ENCODE measurements at places on chromosomes 12 and 14.
A peak's percentile ranks its signal among the peaks of the same experiment; 100 is the strongest.

GRCh38 chr14:103597623-103598377, 31.2 kb upstream of the KLC1 start:
- DNase-seq: peak; percentile 86

- no peak for DNase-seq
Measured at GRCh38 chr14:61486930-61487495, 165.6 kb downstream of the PRKCH start.

GRCh38 chr12:3160081-3160480, 82.9 kb downstream of the TSPAN9 start:
- DNase-seq: no peak

GRCh38 chr12:59768031-59768430, 172.2 kb downstream of the SLC16A7 start:
- DNase-seq: no peak

DNA sequence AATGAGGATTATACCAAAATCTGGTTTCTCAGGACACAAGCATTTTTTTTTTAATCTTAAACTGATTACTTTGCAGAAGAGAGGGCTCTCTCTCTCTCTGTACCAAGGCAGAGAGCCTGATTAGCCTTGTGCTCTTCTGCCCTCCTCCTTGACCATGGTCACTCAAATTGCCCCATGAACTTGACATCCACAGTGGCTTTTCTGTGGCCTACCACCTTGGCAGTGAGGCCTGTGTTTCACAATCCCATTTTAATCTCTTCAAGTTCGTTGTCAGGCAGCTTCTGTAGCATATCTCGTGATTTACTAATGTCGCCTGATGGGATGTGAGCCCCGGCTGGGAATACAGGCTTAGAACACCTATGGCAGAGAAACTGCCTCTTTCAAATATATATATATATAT, 30.7 kb upstream of the PWP1 start:
- no peak for DNase-seq

GRCh38 chr12:38477340-38478090, 160.9 kb downstream of the ALG10B start:
- no peak for DNase-seq

- DNase-seq: peak; percentile 83
Measured at GRCh38 chr14:64117671-64118402, 176.3 kb downstream of the ESR2 start.

DNA sequence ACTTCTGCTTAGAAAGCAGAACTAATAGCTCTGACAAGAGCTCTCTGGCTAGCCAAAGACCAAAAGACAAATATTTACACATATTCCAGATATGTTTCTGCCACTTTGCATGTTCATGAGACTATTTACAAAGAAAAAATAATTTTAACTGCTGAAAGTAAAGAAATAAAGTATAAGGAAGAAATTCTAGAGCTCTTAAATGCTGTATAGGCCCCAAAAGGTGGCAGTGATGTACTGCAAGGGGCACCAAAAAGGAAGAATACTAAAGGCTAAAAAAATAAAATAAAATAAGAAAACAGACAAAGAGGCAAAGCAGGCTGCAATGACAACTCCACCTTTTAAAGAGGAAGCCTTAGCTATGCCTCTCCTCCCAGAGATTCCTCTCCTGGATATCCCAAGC, 23.0 kb downstream of the KLRK1 start:
- peak; percentile 61 for DNase-seq

DNA sequence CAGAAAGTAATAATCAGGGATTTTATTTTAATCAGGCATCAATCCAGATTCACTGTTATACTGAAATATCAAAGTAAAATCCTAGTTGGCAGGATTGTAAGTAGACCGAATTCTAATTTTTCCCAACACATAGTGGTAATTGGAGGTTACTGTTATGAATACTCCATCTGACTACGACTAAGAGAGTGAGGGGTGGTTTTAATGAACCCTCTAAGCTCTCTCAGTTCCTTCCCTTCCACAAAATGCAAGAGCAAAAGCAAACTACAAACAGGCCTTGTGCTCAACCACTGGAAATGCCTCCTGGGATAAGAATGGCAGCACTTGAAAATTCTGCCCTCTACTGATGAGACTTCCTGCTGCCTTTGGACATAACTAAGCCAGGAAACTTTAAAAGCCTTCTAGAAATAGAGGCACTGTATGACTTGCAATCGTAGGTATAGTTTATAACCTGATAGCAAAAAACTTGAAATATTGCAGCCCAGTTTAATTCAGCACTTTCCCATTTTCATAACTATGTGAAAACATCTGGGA, 184.8 kb downstream of the SLC16A7 start:
- peak; percentile 32 for DNase-seq

DNA sequence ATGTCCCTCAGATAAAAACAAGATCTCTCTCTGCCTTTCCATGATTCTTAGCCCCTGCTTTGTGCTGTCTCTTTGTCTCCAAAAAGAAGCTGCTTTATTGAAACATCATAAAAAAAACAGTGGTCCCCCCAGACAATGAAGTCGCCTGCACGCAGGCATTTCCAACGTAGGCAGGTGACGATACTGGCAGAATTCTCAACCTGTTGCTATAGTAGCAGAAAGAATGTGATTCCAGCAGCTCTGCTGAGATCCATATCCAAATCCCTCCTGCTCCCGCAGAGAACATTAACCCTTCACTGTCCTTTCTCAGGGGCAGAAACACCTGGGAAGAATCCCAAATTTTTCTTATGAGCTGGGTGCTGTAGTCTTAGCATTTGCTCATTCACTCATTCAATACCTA, 84.8 kb downstream of the STON2 start:
- no peak for DNase-seq

DNA sequence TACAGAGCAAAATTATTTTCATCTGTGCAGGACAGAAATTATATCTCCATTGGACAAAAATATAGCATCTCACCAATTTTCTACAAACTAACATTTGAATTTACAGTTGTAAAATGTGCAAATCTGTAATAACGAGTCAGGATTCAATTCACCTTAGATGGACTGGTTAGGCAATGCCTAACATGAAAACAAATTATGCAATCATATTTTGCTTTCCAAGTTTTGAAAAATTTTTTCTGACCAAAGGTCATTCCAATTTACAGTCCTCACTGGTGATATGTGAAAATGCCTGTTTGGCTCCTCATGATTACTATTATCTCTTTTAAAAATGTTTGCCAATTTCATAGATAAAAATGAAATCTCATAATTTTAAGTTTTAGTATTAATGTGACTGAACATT, 6.5 kb upstream of the CPM start:
- no peak for DNase-seq

- no peak for DNase-seq
Measured at GRCh38 chr12:39959031-39959430, 146.8 kb downstream of the SLC2A13 start.

DNA sequence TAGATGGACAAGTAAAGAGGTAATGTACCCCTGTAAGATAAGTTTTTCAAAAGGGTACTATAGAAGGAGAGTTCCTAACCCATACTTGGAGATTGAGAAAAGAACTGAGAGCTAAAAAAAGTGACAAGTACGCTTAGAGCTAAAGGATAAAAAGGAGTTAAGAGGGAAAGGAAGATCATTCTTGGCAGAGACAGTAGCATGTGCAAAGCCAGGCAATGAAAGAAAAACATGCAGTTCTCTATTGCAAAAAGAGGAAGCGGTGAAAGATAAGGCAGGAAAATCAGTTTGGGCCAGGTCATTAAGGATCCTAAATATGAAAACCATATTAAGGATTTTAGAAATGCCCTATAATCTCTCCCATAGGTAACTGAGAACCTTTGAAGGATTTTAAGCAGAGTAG, 500.4 kb upstream of the GARIN6 start:
- DNase-seq: no peak

- DNase-seq: no peak
Measured at GRCh38 chr14:33676891-33677290, 274.0 kb downstream of the EGLN3 start.

DNA sequence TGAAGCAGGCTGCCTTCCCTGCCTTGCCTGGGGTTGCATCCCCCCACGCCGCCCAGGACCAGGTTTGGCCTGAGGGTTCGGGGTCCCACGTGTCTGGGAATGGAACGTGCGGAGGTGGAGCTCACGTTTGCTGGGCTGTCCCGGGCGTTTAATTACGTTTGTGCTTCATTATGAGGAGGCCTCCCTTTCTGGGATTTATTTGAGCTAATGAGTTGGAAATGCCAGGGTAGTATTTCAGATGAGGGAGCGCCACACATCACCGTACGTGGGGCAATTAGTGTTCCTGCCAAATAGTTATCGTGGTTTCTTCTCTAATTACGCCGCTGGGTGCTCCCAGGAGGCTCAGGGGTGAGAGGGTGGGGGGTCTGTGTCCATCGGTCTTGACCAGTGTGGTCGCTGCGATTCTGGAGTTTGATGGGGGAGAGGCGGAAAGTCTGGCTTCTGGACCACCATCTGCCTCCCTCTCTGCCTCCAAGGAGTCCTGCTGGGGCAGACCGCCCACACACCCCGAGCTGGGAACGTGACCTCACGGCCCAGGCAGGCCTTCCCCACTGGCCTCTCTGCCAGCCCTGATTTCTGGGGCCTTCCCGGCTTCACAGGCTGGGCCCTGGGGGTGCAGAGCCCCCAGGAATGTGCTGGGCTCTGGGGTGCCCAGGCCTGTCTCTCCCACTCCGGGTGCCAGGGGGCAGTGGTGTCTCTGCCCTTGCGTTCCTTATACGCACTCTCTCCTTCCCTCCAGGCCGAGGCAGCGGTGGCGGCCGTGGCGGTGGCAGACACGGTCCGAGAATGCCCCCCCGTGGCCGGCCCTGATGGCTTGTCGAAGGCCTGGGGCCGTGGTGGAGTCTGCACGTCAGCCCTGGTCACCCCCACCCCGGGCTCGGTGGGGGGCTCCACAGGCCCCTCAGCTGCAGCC, 18.9 kb downstream of the KIF26A start:
- DNase-seq: no peak

DNA sequence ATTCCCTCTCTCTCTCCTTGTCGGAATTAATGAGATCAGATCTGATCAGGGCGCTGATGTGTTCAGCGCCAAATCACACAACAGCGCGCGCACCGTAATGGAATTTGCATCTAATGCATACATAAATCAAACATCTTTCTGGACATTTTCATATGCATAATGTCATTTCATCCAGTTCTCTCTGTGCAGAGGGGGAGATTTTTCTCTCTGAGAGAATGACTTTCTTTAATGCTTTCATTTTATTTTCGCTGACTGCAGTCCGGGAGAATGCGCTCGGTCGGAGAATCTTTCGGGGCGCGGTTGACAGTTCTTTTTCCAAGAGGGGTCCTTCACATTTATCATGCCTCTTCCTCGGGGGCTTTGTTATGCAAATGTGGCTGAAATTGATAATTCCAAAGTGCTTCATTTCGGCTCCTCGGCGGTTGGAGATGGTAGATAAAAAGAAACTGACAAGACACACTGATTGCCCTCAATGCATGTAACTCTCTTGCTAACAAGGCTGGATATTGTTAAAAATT, 615.9 kb downstream of the VRK1 start:
- DNase-seq: no peak

GRCh38 chr12:14257303-14257733, 108.2 kb upstream of the ATF7IP start:
- no peak for DNase-seq

GRCh38 chr12:91811481-91812287, 334.0 kb downstream of the BTG1 start:
- peak; percentile 73 for DNase-seq

DNA sequence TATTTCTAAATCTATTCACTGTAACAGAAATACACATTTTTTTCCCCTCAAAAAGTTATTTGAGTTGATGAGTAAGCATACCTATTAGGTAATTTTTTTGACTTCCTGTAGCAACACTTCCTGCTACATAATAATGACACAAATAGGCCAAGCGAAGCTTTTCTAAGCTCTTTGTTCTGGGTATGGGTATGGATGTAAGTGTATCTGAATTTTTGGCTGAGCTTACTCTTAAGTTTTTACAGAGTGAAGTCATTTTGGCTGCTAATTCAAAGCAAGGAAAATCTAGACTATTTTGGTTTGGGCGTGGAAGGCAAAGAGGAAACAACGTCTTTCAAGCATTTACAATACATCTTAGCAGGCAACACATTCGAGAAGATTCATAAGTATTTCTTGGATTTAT, 1206.0 kb upstream of the FLRT2 start:
- no peak for DNase-seq

DNA sequence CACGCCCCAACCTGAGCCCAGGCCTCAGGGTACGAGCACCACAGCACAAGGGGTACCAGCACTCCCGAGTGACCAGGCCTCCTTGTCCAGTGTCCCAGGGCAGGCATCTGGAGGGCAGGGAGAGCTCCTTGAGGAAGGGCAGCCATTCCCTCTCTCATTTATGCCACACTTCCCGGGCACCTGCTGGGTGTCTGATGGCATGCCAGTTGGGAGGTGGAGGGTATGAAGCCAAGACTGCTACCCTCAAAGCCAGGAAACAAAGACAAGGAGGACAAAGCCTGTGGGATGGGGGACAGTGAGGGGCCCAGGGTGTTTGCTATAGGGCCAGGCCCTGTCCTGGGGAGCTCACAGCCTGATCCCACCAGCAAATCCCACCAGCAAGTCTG, 45.6 kb downstream of the CCDC88C start:
- no peak for DNase-seq

GRCh38 chr12:8644345-8645248, 18.0 kb downstream of the MFAP5 start:
- DNase-seq: no peak

- DNase-seq: no peak
Measured at GRCh38 chr14:68401317-68401716, 391.6 kb downstream of the ZFP36L1 start.

DNA sequence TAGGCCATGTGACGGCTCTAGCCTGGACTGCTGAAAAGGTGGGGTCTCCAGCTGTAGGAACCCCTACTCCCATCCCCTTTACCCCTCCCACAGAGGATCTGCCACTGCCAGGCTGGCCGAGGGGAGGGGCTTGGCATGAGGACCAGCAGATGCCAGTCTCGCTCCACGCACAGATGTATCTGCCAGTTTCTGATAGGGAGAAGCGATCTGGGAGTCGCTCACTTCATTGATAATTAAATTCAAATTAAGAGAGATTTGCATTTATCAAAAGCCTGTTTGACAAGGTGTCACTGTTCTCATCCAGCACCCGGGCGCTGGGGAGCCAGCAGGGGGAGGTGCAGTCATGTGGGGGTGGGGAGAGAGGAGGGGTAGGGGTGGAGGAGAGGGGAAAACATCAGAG, 217.6 kb upstream of the MYL2 start:
- DNase-seq: no peak

GRCh38 chr14:101477648-101478047, 83.6 kb upstream of the DIO3 start:
- no peak for DNase-seq

DNA sequence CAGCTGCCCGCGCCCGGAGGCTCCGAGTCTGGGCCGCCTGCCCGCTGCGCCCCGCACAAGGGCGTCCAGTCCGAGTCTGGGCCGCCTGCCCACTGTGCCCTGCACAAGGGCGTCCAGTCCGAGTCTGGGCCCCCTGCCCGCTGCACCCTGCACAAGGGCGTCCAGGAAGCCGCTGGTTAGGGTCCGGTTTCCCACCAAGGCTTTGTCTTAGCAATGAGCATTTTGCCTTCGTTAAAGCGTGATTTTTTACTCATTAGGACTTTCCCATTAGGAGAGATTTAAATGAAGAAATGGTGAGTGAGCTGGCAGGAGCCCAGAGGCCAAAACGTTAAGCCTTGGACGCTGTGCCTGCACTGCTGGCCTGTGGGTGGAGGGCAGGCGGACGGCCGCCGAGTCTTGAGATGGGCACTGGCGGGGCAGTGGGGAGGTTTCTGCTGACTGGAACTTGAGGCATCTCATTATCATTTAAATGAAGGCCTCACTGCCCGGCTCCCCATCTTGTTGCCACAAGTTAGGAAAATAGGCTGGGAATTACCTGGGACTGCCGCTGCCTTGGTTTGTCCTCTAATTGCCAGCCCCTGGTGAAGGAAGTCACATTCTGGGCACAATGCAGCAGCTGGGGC, 36.0 kb downstream of the FBRSL1 start:
- no peak for DNase-seq

GRCh38 chr12:104886418-104887401, 71.4 kb downstream of the SLC41A2 start:
- DNase-seq: peak; percentile 75
